ENCODE measurements at places on chromosomes 13 and 19. TPM values are rescaled to one million over a fixed set of nuclear protein-coding genes. Genes with fewer than 3 reads are reported as not detected.

- DNase-seq, result peak; percentile 83
These were observed 1.8 kb upstream of the SLC27A1 start for GRCh38 chr19:17468302-17469091.

DNA sequence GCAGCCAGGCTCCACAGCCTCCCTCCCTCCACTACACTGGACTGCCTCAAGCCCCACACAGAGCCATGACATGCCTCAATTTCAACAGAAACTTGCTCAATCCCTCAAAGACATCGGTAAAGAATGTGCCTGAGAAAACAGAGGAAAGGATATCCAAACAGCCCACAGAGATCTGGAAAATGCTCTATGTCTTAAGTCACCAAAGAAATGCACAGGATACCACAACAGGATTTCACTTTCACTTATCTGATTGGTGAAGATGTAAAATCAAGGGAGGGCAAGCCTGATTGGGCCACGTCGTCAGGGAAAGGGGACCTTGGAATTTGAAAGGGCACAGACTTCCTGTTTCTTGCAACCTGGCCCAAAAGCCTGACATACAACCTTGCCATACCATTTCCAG, 14.2 kb downstream of the CACNA1A start:
- DNase-seq, result no peak

DNA sequence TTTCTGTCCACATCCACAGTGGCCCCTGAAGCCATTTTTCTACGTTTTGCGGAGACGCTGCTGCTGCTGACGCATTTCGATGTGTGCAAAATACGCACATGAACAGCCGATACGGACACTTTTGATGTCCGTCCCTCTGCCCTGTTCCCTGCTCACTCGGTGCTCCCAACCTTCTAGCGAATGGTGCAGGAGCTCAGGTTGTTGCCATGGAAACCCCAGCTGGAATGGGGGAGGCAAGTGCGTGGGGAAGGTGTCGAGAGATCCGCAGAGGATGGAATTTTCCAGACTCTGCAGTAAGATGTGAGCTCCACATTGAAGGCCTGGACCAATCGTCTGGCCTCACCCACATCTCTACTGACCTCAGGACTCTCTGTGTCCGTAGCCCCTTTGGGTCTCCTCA, 109.2 kb upstream of the USP29 start:
- DNase-seq, result no peak

DNA sequence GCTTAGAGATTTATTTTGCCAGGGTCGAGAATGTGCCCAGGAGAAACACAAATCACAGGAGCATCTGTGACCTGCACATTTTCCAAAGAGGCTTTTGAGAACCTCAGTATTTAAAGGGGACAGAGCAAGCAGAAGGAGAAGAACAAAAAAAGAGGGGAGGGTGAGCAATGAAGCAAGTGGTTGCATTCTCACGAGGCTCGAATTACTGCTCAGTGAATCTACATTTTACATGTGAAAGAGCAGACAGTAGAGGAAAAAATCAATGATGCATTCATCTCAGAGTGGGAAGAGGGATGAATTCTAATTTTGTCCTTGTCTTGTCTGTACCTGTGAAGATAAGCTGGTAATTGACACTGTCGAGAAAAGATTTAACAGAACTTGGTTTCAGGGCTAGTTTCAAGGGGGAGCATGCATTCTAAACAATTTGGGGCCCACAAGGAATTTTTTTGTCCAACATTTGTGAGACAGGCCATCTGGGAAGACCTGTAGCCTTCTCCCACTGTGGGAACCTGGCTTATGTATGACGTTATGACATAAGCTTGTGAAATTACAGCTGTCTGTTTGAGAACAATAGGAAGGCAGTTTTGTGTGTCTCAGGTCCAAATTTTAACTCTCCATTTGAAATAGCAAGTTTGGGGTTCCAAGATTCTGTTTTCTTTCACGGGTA, 855.1 kb downstream of the SLITRK5 start:
- no peak for DNase-seq

- no peak for DNase-seq
These were observed 387.1 kb upstream of the SGCG start for GRCh38 chr13:22793598-22794134.

DNA sequence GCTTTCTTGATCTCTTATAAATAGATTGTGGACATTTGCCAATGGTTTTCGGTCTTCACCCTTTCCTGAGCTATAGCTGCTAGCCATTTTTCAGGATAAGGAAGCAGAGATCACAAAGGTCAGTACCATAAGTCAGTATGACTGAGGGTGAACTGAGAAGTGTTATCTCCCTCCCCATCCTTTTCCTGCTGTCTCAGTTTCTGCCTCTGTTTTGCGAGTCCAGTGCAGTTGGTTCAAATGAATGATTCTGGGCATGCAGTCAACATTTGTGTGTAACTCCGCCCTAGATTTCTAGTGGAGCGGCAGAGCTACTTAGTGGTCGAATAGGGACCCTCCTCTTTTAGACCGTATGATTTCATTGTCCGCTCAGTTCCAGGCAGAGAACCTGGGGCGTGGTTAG, 460.8 kb upstream of the ARGLU1 start:
- DNase-seq, result no peak

DNA sequence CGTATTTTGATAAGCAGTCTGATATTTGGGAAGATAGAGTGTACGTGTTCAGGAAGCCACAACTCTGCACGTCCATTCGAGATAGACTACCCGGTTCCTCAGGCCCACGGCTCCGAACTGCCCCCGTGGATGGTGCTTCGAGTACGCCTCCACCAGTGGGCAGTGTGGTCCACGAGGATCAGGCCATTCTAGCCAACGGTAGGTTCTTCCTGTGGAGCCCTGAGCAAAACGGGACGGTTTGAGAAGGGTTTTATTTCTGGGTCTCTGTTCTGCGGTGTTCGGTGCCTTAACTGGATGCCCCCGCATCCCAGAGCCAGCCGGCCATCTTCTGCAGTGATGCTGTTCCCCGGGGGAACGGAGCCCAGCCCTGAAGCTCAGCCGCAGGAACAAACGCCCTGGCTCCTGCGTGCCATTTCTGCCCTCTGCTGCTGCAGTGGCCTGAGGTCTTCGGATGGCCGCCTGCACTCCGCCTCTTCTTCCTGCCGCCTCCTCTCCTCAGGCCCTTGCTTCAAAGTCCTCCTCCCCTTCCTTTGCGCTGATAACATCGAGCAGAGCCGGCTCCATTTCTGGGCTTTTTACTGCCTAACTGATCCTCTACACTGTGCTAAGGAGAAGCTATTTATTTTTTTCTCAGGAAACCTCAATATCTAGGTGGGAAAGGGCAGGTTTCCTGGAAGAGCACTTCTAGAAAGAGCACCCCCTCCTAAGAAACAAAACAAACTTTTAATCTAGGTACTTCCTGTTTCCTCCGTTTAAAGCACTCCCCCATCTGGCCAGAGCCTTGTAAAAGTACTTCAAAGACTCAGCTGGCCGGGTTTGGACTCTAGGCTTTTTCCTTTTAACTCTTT, 36.2 kb upstream of the SLC46A3 start:
- DNase-seq, result peak; percentile 36

- no peak for DNase-seq
These were observed 112.3 kb upstream of the FBXL3 start for GRCh38 chr13:77139306-77139705.

Gene WTIP
- total RNA-seq, result 19.5 TPM

All from left ventricle myocardium inferior (tissue), 1 donor.